ENCODE measurements at places on chromosomes 5 and 9.

DNA sequence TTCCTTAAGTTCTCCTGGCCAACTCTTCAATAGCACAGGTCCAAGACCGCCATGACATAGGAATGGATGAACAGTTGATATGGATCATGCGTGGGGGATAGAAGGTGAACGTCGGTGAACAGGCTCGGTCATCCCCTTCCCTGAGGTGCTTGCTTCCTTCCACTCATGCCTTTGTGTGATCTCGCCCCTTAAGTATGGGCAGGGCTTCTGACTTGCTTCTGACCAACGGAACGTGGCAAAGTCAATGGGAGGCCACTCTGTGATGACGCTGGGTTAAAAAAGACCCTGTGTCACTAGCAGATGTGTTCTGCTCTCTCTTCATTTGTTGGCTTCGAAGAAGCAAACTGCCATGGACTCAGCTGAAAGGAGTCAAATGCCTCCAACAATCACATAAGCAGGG lies 240.5 kb upstream of the TUT7 start:
- DNase-seq = no peak

GRCh38 chr5:60503771-60504170 lies 196.2 kb downstream of the DEPDC1B start:
- no peak for DNase-seq

DNA sequence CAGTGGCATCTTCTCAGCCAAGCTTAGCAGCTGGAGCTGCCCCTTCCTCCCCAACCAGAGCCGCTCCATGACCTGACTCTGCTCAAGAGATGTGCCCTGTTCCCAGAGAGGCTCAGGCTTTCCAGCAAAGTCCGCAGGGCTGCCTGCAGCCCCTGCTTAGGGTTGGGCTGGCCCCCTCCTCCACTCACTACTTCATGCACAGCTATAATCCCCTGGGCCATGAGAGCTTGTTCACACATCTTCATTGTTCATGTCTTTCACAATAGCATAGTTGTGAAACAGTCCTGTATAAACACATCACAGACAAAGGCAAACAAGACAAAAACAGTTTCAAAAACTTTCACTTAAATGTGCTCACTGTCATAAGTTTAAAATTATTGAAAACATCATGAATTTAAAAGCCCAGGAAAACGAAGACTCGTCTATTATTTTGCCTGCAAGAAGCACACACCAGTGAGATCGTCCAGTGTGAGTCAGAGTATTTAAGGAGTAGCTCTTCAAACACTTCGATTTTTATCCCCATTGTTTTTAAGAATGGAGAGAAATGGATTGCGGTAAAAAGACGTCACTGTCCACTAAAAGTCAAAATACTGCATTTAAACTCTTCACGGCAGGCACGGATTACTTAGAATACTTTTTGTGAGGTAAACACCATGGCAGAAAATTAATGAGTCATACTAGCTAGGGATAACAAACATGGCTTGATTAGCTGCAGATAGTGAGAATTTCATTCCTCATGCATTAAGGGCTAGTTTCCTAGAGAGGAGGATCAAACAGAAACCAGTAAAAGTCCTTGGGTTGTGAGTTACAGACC lies 40.7 kb upstream of the S1PR3 start:
- no peak for DNase-seq

DNA sequence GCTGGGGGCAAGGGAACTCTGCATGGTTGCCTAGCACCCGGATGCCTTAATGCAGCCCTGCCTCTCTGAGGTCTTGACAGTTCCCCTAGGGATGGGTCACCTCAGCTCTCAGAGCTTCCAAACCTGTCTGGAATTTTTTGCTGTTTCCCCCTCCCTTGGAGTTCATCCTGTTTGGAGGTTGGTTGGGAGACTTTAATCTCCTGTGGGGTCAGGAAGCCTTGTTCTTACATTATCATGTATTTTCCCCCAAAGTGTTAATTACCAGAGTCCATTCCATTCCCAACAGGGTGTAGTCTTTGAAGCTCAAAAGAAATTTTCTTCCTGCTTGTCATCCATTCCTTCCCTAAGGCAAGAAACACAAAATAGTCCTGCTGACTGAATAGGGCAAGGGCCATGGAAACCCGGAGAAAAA lies 150.3 kb upstream of the SPRY4 start:
- DNase-seq = no peak

DNA sequence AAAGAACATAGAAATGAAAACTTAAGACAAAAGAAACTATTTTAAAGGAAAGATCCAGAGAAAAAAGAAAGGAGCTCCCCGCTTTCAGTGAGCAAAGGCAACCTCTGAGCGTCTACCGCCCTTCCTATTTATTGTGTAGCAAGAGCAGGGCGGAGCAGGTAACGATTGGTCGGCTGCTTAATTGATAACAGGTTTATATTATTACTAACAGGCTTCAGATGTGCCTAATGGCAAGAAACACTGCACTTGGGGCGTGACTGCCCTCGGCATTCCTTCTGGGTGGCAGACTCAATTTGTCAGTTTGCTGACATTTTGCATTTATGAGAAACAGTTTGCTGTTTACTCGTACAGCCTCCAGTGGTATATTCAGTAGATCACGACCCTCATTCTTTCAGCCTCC lies 482.7 kb upstream of the C9orf72 start:
- no peak for DNase-seq
